Progenitor cell of endocrine pancreas (in vitro differentiated cells): ENCODE measurements at places on chromosomes 1 and 21.

GRCh38 chr1:234989479-234990327 is 138.9 kb downstream of the TOMM20 start:
- no peak for DNase-seq

GRCh38 chr1:246681900-246682895 is 42.0 kb upstream of the SCCPDH start:
- no peak for DNase-seq

DNA sequence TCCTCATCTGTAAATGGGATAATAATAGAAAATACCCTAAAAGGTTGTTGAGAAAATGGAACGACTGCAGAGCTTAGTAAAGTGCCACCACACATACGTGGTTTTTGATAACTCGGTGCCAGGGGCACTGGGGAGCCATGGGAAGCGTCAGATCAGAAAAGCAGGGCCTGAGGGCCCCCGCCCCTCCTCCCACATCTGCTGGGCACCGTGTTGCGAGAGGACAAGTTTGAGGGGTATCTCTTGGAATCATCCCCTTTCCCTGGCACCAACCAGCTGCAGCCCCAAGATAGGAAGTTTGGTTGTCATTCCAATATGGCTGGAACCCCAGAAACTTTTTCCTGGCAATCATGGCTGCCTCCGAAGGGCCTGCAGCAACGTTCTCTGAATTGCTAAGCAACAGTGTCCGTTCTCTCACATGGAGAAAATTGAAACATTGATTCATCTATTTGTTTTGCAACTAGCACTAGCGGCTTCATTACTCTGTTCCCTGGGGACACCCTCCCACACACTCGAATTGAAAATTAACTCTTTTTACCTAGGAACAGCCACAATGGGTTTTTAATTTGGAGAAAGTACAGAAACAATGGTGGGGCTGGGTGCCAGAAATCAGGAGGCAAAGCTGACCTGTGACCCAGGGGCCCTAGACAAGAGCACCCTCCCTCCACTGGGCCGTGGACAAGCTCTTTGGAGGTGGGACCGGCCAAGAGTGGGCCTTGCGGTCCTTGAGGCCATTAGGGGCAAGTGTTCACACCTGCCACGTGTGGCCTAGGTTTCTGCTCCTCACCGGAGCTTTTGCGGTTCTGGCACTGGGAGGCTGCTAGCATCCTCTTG is 190.0 kb upstream of the VAMP3 start:
- DNase-seq, result no peak

- DNase-seq, result no peak
Observed at GRCh38 chr1:30270461-30270860, 452.9 kb downstream of the MATN1 start.

DNA sequence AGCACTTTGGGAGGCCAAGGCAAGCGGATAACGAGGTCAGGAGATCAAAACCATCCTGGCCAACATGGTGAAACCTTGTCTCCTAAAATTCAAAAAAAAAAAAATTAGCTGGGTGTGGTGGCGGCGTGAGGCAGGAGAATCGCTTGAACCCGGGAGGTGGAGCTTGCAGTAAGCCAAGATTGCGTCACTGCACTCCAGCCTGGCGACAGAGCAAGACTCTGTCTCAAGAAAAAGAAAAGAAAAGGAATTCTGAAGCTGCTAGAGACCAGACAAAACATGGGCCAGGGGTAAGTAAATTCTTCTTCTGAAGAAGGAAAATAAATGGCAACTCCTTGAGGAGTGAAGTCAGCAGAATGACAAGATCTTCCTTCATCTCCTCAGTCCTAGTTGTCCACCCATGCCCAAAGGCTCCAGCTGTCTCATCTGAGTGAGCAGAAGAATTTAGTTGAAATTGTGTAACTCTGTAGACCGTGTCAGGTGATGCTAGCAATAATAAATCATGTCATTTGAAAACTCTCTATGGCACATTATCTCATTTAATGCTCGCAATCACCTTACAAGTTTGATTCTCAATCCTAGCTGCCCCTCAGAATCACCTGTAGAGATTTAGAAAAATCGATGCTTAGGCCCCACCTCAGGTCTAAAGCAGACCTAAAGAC is 14.3 kb downstream of the PDZK1 start:
- no peak for DNase-seq

GRCh38 chr1:116667078-116667574 is 407 bp downstream of the IGSF3 start:
- DNase-seq, result peak; percentile 36

- DNase-seq, result no peak
Observed at GRCh38 chr21:36575306-36575705, 95.4 kb upstream of the CLDN14 start.

- no peak for DNase-seq
Observed at GRCh38 chr21:27804515-27804914, 837.6 kb upstream of the ADAMTS5 start.

GRCh38 chr1:231386466-231386865 is 35.6 kb downstream of the EGLN1 start:
- no peak for DNase-seq
